ENCODE measurements at places on chromosomes 2 and 18.

GRCh38 chr2:153917570-153917969 is 45.8 kb downstream of the GALNT13 start:
- DNase-seq, result no peak

DNA sequence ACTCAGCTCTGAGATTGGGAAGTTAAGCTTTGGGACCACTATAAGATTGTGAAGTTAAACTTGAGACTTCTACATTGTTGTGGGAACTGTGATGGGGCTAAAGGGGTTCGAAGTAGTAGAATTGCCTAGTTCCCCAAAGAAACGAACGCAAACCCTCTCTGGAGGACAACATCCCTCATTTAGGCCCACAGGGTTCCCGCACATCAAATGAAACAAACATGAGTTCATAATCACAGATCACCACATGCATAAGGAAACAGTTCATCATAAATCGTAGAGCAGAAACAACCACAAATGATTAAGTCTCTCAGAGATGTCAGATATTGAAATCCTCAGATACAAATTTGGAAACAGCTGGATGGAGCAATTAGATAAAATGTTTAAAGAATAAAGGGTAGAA is 55.9 kb upstream of the HPCAL1 start:
- no peak for DNase-seq

DNA sequence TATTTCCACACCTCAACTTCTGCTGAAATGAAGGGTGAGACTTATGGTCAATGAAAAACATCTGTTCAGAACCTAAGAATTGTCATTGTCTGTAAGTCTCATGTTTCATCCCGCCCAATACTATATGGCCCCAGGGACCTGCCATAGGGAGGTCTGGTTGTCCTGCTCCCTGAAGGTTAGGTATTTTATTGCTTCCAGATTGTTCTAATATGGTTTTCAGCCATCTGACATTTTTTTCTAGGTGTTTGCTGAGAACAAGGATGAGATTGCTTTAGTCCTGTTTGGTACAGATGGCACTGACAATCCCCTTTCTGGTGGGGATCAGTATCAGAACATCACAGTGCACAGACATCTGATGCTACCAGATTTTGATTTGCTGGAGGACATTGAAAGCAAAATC is 7.3 kb downstream of the XRCC5 start:
- DNase-seq, result no peak

- DNase-seq, result no peak
Measured at GRCh38 chr2:128867311-128867710, 548.6 kb upstream of the HS6ST1 start.

DNA sequence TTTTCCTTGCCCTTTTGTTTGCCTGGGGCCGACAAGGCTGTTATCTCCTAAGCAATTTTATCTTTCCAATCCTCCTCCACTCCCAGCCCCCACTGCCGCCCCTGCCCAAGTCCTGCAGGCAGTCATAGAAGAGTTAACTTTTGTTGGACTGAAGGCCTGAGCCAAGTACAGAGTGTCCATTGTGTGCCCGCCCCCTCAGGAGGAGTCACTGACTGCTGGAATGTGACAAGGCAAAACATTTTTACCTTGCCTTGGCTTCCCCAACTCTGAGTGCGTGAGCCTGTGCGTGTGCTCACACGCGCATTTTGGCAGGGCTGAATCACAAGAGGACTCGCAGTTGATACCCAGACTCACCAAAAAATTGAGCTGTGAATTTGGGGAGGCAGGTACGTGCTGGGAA is 16.2 kb downstream of the SETBP1 start:
- no peak for DNase-seq

- DNase-seq, result no peak
Measured at GRCh38 chr2:69483024-69483423, 45.8 kb upstream of the NFU1 start.

DNA sequence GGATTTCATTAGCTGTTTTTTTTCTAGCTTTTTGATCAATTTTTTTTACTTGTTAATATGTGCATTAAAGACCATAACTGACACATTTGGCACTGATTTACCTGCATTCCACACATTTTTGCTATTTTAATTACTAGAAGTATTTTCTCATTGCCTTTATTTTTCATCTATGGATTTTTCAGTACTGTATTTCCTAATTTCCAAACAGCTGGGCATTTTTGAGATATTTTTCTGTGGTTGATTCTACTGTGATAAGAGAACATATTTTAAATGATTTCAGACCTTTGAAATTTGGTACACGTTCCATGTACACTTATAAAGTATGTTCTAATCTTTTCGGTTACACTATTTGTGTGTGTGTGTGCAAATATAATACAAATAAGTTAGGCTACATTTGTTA is 135.3 kb downstream of the PARD3B start:
- no peak for DNase-seq

- DNase-seq, result no peak
Measured at GRCh38 chr18:23114171-23114881, 21.0 kb upstream of the CABLES1 start.

GRCh38 chr2:192500550-192501200 is 305.9 kb upstream of the TMEFF2 start:
- peak; percentile 49 for DNase-seq

- no peak for DNase-seq
Measured at GRCh38 chr2:17309181-17309580, 209.1 kb downstream of the RAD51AP2 start.

DNA sequence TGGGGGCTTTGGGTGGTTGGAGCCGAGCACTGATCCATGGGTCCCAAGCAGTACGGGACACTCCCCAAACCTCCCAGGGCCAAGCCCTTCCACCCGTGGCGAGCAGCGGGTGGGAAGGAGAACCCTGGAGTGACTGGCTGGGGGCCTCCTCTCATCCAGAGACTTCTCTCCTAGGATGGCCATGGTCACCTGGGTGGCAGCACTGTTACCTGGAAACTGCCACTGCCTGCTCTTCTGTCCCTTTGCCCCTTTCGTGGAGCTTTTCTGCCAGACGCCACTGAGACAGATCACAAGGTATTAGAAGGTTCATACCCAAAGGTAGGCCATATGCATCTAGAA is 26.9 kb downstream of the CENPO start:
- no peak for DNase-seq

GRCh38 chr18:62609764-62610163 is 86.9 kb downstream of the ZCCHC2 start:
- no peak for DNase-seq

GRCh38 chr2:10584242-10584753 is 105.5 kb downstream of the NOL10 start:
- no peak for DNase-seq

DNA sequence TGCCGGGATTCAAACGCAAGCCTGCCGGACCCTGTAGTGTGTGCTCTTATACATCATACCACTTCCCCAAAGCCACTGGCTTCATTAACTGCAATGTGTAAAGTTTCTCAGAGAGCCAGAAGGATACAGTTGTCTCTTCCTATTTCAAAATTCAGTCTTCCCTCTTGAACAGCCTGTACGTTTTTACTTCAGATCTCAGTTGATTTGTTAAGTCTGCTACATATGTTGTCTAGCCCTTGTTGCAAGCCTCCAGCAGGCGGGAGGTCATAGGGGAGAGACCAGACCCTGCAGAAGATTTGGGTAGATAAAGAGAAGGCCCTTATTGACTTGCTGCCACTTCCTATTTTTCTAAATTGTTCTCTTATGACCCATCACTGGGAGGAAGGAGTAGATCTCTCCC is 56.2 kb downstream of the ARHGEF33 start:
- no peak for DNase-seq

DNA sequence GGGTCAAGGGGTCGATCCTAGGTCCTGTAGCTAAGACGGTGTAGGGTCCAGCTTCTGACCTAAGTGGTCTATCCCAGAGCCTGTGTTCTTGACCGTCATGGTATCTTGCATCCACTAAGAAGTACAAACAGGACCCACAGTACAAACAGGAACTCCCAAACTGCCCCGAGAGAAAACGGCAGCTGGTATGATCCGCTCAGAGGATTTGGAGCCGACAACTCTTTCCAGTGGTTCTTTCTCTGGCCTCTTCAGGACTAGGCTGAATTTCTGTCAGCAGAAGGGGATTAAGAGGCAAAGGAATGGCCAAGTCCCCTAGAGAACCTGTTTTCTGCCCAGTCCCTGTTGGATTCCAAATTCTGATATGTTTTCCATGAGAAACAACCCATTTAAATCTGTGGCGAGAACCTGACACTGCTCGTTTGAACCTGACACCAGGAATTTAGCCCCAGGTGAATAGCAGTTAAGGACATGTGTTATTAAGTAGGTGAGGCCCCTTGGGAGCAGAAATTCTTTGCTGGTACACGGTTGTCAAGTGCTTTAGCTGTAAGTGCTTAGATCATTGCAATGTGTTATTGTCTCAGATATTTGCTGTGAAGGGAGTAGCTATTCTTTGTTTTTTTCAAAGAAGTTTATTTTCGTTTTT is 50.5 kb upstream of the TXNDC2 start:
- DNase-seq, result no peak

- DNase-seq, result no peak
Measured at GRCh38 chr2:99980176-99980575, 162.2 kb downstream of the AFF3 start.

- no peak for DNase-seq
Measured at GRCh38 chr2:237529452-237530402, 36.6 kb upstream of the PRLH start.

DNA sequence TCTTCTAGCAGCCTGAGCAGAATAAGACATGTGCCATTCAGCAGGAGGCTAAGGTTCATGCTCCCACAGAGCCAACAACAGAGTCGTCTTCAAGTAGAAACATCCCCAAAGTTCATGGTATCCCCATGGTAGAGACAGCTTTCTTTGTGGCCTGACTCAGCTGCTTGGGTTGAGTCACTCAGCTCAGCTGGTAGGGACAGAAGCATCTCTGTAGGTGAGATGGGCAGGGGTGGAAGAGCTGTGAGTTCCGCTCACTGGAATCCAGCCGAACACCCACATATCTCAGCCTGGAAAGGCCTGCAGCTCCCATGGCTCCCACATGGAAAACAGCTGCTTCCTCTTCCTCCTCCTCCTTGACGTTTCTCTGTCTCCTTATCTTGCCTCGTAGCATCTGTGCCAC is 792.7 kb downstream of the RNF144A start:
- peak; percentile 17 for DNase-seq

GRCh38 chr2:53173091-53173490 is 594.5 kb upstream of the CHAC2 start:
- no peak for DNase-seq

DNA sequence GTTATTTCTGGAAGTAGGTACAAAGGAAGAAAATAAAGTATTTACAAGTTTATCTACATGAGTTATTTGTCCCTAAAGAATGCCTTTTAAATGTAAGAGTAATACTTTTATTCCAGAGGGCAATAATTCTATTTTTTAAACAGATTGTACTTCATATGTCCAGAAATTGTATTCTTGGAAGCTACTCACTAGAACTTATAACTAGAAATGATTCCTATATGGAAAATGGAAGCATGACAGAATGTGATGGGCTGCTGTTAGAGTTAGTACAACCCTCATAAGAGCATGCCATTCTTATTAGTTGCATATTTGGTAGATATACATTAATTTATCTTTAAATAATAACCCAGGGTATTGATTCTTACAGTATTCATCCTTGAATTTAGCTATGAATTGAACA is 362.0 kb downstream of the FSIP2 start:
- DNase-seq, result no peak

DNA sequence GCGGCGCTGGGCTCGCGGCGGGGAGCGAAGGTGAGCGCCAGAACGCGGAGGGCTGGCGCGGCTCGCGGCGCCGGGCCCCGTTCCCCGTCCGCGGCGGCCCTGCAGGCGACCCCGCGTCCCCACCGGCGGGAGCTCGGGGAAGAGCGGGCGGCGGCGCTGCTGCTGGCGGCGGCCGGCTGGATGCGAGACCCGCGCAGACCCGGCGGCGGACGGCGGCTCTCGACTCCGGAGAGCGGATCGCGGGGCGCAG is 213 bp downstream of the DOK6 start:
- no peak for DNase-seq

DNA sequence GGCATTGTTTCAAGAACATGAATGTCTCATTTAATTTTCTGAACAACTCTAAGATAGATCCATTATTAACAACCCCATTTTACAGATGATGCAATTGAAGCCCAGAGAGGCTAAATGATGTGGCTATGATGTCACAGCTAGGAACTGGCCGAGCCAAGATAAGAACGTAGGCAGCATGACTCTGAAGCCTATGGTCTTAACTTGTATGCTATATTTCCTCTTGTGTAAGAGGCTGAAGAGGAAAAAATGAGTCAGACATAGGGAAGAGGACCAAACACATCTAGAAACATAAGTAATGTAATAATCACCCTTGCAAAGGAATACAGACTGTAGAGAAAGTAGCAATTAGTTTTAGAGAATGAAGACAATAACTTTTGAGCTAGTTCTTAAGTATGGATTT is 416.8 kb downstream of the FIGN start:
- no peak for DNase-seq

GRCh38 chr2:196798980-196799379 is 503 bp downstream of the GTF3C3 start:
- DNase-seq, result no peak

DNA sequence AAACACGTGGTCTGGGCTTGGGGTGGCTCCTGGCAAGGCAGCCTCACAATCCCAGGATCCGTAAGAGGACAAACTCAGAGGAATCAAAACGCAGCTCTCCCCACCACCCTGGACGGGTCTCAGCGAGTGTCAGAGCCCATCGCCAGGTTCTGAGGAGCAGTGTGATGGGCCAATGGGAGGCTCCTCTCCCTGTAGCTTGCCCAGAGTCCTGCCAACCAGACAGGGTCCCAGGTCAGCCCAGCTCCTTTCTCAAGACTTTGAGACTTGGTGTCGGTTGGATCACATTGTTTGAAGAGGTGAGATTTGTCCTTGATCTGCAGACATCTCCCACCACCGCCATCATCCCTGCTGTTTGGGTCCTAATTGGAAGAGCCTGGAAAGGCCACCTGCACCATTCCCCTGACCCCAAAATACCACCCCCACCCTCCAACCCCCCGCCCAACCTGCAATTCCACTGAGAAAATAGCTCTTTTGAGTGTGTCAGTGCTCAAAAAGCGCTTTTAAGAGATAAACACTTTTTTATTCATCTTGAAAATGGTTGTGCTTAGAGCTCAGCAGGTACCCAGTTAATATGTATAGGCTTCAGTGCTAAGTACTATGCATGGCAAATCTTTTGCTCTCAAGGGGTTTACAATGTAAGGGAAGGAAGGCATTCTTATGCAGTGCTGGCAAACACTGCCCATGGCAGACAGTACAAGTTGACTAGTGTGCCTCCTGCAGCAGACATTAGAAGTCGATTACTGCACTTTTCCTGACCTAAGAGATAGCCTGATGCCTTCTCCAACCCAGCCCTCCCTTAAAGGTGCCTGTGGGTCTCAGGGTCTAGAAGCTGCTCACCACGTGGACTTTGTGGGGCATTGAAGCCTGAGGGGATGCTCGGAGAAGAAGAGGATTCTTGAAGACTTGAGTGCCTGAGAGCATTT is 50.6 kb downstream of the GLI2 start:
- no peak for DNase-seq

DNA sequence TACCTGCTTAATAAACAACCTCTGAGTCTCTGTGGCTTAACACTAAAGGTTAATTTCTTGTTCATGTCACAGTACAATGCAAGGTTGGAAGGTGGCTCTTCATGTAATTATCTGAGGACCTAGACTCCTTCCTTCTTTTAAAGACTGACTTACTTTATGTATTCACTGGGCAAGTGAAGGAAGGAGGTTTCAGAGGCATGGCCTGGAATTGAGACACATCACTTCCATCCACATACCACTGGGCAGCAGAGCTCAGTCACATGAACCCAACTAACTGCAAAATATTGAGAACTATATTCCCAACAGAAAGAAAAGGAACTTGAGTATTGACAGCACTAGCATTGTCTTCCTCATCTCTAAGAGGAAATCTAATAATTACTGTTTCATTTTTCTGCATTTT is 57.5 kb upstream of the FN1 start:
- no peak for DNase-seq

GRCh38 chr18:28802546-28802945 is 625.6 kb upstream of the CDH2 start:
- no peak for DNase-seq

All from activated CD4-positive, alpha-beta T cell treated with anti-CD3 and anti-CD28 coated beads for 48 hours (primary cell).